Epithelial cell of prostate (primary cell): ENCODE measurements at places on chromosomes 13 and 19.
A peak's percentile ranks its signal among the peaks of the same experiment; 100 is the strongest.

DNA sequence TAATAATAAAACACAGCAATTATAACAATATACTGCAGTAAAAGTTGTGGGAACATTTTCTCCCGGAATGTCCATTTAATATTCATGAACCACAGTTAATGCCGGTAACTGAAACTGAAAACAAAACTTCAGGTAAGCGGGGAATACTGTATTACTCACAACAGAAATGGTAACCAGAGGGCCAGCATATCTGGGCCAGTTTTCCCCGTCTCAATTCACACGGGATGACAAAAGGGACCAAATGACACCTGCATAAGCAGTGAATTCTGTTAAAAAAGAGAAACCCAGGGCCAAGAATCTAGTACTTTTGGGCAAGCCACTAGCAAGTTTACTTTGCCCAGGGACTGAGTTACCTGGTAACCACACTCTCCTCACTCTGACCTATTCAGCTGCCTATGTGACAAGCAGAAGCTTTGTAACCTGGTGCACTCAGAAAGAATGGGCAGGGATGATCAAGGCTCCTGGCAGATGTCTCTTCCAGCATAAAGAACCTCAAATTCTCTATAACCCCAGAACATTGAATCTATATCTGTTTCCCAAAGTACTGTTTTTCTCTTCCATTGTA is 1171.2 kb downstream of the DIAPH3 start:
- no peak for DNase-seq

GRCh38 chr13:110186231-110186855 is 120.6 kb downstream of the COL4A1 start:
- DNase-seq = no peak

DNA sequence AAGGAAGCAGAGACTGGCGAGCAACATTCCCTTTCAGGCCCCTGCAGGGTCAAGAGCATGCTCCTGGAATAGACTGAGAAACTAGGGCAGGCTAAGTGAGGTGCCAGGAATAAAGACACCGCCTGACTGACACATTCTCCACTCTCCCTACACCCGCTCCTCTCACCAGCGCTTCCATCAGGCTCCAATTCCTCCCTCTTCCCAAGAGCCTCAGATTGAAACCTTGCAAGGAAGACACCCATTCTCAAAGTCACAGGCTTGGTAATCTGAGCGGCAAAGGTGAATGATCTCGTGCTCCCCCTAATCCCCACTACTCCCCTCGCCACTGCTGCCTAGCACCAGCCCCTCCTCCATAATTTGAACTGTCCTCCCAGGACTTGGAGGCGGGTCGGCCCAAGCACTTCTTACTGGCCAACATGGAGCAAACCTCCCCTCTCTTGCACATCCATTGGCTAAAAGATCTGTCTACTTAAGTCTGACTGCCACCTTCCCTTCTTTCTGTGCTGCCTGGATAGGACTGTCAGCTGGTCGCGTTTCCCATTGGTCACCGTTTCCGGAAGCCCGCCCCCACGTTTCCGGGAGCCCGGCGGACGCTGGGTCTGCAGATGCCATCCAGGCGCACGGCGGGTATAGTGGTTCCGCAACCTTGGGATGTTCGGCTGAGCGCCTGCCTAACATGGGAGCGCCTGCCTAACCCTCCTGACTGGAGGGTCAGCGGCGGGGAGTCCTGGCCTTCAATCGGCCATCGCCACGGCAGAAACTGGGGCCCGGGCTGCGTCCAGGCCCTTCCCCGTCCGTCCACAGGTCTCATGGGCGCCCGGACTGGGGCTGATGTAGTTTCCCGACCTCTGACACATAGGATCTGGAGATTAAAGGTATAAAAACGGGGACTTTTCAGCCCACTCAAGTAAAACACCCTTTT is 33.6 kb downstream of the ZNF383 start:
- peak; percentile 94 for DNase-seq

- no peak for DNase-seq
Measured at GRCh38 chr19:7442423-7442822, 46.4 kb downstream of the PEX11G start.

DNA sequence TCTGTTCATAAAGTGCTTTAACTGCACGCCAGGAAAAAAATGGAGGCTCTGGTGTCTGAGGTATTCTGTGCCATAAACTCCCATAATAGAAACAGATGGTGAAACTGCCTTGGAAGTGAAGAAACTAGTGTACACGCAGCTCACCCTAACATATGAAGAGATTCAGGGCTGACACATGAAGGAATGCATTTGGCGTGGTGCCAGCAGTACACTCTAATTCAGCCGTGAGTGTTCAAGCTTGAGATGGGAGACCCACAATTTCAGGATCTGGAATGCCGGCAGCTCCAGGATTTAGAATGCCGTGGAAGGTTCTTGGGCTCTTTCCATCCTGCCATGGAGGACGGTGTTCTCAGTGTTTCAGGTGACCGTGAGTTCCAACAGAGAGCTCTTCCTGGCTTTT is 478.4 kb downstream of the TSHZ3 start:
- DNase-seq = no peak

- no peak for DNase-seq
Measured at GRCh38 chr19:22601906-22602630, 32.1 kb upstream of the ZNF492 start.

GRCh38 chr13:102556806-102557205 is 40.0 kb upstream of the TPP2 start:
- no peak for DNase-seq

GRCh38 chr13:26498656-26499601 is 58.6 kb upstream of the WASF3 start:
- DNase-seq = no peak

DNA sequence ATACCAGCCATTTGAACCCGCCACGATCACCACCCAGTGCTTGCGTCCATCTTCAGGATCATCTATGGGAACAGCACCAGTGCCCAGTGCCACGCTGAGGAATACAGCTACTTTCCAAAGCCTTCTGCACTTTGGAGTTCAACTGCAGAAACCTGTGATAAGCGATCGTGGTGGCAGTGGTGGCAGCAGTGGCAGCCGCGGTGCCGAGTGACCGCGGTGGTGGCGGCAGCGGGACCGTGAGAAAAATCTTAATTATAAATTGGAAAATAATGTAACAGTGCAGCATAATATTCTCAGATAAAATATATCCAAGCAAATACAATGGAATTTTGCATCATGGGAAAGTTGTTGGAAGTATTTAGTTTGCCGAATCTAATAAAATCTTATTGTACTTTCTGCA is 2270.9 kb downstream of the PCDH9 start:
- no peak for DNase-seq

DNA sequence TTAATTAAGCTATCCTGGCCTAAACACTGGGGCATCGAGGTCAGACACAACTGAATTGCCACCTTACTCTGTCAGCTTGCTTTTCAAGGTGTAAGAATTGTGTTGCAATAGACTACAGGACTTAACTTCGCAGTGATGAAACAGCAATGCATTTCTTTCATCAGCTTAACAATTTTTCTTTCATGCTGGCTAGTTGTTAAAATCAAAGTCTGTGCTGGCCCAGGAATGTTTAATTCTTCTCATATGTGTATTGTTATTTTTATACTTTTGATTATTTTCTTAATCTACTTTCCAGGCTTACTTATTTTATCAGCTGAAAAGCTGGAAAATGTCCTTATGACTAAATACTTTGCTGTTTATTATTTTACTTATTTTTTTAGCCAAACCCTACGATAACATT is 79.7 kb downstream of the EFNB2 start:
- DNase-seq = no peak

DNA sequence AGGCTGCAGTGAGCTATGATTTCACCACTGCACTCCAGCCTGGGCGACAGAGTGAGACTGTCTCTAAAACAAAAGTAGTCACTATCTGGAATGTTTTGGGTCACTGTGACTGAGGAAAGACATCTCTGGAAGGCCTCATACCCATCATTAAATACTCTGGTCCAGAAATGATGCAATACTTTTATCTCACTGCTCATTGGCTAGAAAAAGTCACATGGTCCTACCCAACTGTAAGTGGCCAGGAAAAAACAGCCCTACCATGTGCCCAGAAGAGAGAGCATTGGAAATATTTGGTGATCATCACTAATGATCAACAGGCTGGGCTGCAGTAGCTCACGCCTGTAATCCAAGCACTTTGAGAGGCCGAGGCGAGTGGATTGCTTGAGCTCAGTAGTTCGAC is 29.8 kb downstream of the PNPLA6 start:
- DNase-seq = no peak

DNA sequence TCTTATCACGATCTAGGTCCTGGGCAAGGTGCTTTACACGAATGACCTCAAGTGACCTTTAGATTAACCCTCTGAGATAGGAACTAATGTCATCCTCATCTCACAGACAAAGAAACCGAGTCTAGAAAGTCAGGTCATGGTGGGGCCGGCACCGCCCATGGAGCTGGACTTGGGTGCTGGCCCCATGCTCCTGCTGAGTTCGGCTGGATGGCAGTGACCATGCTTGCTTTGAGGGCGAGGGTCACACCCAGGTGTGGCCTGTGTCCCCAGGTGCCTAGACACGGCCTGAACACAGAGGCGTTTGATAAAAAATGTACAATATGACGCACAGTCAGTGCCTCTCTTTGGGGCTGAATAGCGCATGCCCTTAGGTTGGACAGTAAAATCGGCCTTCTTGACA is 26.8 kb downstream of the COL4A2 start:
- no peak for DNase-seq

- DNase-seq = no peak
Measured at GRCh38 chr13:20990910-20991525, 70.4 kb downstream of the LATS2 start.

- DNase-seq = no peak
Measured at GRCh38 chr19:46839752-46840497, 10.7 kb downstream of the AP2S1 start.

- DNase-seq = no peak
Measured at GRCh38 chr19:46978171-46978869, 41.3 kb upstream of the NPAS1 start.

GRCh38 chr13:65461590-65461989 is 1768.5 kb downstream of the PCDH9 start:
- DNase-seq = no peak

GRCh38 chr13:73340069-73340468 is 281.3 kb downstream of the KLF5 start:
- DNase-seq = no peak

DNA sequence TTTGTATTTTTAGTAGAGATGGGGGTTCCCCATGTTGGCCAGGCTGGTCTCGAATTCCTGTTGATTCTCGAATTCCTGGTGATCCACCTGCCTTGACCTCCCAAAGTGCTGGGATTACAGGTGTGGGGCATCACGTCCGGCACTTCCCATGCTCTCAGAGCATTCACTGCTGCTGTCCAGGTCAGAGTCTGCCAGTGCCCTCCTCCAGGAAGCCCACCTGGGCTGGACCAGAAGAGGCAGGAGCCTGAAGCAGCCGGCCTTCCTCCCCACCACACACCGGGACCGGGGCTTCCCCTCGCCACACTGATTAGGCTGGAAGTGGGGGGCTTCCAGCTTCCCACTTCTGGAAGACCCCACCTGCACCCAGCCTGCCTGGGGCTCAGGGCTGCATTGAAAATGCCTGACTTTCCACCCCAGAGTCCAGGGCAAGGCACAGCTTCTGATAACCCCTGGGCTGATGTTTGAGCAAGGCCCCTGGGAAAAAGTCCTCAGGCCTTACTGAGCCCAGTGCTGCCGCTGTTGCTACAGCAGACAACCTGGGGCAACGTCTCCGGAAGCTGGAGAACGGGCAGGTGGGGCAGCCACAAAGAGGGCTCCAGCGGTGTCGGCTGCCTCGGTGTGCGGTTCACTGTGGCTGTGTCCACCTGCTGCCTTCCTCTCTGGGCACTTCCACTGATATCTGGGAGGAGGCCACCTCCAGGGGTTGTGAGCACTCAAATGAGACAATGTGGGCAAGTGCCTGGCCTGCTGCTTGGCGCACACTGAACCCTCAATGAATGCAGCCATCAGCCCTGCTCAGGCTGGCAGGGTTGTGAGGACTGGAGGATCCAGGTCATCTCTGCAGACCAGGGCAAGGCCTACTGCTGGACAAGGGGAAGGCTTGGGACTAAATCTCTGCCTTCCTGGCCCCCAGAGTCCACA is 22.6 kb downstream of the CEBPA start:
- no peak for DNase-seq

- no peak for DNase-seq
Measured at GRCh38 chr13:92307752-92308151, 909.3 kb downstream of the GPC5 start.

- DNase-seq = no peak
Measured at GRCh38 chr19:58385891-58386575, 1.0 kb upstream of the RPS5 start.

DNA sequence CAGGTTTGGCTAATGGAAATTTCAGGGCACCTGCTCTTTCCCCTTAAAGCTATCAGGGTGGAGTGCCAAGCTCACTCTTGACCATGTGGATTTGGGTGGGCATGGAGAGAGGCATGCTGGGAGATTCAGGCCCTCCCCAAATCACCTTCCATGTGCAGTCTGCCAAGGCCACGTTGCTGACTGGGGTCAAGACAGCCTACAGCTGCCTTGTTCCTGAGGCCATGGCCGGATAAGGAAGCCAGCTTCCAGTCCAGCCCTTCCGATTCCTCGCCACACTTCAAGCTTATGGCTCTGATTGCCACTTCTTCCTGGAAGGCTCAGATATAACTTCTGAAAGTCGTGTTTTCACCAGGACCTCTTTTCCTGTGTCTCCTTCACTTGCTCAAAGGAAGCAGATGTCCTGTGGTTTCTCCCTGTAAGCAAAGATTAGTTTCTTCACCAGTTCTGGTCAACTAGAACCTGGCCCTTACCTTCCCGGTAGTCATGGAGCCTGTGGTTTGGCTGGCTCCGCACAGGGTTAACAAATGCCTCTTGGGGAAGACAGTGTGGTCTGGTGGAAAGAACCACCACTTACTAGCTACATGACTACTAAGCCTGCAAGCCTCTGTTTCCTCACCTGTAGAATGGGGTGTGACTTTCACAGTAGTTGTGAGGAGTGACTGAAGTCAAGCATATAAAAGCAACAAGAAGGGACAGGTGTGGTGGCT is 16.1 kb upstream of the TPT1 start:
- no peak for DNase-seq

- DNase-seq = no peak
Measured at GRCh38 chr19:29303719-29304090, 90.8 kb upstream of the UQCRFS1 start.

GRCh38 chr13:98393873-98394272 is 183.0 kb downstream of the STK24 start:
- no peak for DNase-seq

- DNase-seq = no peak
Measured at GRCh38 chr13:93343097-93343496, 116.5 kb downstream of the GPC6 start.

GRCh38 chr13:95620825-95621498 is 23.5 kb downstream of the DZIP1 start:
- DNase-seq = no peak

- DNase-seq = no peak
Measured at GRCh38 chr13:44668688-44669087, 92.6 kb upstream of the TSC22D1 start.
